ENCODE measurements at places on chromosomes 3 and 15.

DNA sequence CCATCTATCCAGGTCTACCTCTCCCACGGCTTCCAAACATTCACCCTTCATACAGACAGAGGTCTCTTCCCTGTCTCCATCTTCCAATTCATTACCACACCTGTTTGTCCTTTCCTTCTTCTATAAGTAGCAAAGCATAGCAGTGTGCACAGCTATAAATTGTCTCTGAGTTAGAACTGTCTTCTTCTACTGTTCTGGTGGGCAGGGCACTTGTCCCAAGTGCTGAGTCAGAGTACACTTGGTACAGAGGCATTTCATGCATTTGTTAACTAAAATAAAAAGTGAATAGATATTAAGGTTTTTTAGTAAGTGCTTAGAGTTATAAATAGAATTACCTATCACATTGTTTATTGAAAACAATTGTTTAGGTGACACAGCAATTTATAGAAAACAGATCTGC lies 150.1 kb upstream of the CCDC54 start:
- peak; percentile 34 for DNase-seq

DNA sequence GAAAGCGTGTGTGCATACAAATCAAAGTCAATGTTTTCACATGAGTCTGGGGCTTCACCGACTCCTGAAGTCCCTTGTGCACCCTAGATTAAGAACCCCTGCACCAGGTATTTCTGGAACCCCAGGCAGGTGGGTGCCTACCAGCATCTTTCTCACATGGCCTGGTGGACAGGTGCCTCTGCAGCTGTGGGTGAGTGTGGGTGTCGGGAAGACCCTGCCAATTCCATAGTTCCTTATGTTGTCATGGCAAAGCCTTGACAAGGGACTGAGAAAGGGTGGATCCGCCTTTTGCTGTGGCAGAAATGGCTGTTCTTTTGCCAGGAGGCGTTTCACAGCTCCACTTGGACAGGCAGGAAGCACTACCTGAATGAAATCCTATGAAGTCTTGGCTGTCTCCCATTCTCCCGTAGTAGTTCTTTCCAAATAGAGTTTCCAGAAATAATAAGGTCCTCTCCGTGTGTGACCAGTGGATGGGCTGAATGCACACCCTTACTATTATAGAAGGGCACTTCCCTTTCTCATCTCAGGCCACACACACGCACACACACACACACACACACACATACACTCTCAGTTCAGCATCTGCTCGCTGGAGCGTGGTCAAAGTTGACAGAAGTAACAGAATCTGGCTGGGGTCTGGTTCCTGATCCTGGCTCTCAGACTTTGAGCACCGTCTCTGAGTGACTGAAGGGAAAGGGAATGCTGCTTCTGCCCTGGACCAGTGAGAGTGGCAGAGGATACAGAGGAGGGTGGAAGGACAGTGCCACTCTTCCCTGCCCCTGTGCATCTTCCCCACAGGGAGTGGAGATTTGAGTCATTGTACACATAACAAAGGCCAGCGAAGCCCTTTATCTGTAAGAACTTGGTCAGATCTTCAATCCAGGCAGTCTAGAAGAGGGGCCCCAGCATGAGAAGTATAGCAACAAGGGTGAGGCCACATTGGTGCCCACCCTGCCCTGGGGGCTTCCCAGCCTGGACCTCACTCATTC lies 38.7 kb downstream of the PDIA5 start:
- no peak for DNase-seq

DNA sequence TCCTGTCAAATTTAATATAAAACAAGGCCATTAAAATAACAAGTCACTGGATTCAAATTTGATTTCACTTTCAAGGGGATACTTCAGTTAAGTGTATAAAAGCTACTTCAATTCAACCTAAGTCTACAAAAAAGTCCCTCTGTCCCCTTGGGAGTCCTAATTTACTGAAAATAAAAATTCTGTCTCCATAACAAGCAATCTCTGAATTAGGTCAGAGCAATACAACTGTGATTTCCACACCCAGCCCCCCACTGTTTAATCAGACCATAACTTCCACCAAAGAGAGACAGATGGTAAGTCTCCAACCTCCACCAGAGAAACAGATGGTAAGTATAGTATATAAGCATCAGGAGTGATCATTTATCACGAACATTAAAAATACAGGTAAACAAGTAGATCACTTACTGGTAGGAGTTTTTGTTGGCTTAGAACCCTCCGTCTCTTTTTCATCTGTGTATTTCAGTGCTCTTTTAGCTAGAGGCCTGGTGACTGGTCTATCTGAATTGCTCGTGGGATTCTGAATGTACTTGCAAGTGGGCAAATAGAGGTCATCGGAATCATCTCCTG lies 12.1 kb downstream of the SGO1 start:
- DNase-seq = no peak

GRCh38 chr15:84992157-84992944 lies 10.7 kb downstream of the PDE8A start:
- DNase-seq = peak; percentile 97

GRCh38 chr3:128617270-128617556 lies 33.4 kb downstream of the RPN1 start:
- no peak for DNase-seq

GRCh38 chr15:69578787-69579583 lies 126.4 kb downstream of the RPLP1 start:
- DNase-seq = peak; percentile 21

DNA sequence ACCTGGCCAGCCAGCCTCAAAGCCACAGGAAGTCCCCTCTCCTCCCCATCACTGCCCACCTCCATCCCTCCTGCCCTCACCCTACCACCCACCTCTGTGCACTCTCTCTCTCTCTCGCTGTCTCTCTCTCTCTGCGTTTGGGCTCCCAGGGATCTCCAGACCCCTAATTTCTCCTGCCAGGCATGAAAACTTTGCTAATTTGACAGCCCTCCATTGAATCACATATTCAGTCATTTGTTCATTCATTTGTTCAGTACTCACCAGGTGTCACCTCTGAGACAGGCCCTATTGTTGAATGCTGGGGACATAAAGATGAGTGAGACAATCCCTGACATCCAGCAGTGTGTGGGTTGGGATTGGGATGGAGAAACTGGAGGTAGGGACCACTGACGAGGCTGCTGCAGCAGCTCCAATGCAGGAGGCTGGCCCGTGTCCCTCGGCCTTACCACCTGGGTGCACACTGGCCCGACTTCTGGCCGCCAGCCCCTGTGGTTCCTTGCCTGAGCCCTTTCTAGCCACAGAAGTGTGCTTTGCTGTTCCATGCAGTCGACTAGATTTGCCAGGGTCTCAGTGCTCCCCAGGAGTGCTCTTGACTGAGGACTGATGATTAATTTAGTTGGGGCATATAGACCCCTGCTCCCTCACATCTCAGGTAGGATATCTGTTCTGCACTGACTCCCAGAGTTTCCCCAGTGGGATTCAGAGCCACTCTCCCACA lies 38.6 kb upstream of the TSEN2 start:
- DNase-seq = no peak

GRCh38 chr15:41180206-41180789 lies 50.3 kb downstream of the EXD1 start:
- no peak for DNase-seq

GRCh38 chr3:112931736-112932521 lies 43.0 kb downstream of the CD200R1 start:
- DNase-seq = no peak

- no peak for DNase-seq
These were observed 124.3 kb downstream of the TMEM266 start for GRCh38 chr15:76183930-76184649.

GRCh38 chr15:58856086-58856485 lies 77.4 kb downstream of the SLTM start:
- DNase-seq = no peak

- DNase-seq = no peak
These were observed 25.7 kb downstream of the FYCO1 start for GRCh38 chr3:45969953-45970352.

DNA sequence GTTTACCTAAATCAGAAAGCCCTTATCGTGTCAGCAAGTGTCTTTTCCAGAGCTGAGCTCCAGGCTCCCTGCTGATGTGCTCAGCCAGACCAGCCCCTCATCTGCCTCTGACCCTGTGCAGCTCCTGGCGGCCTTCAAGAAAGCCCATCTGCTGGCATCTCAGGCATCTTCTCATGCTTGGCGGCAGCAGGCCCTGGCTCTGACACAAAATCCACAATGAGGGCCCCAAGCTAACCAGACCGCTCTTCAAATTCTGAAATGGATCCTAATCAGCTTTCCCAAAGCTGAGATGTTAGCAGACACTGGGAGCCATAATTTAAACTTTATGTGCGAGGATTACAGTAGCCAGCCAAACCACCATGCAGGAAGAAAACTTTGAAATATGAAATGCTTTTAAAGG lies 50.8 kb upstream of the CTDSPL start:
- no peak for DNase-seq

DNA sequence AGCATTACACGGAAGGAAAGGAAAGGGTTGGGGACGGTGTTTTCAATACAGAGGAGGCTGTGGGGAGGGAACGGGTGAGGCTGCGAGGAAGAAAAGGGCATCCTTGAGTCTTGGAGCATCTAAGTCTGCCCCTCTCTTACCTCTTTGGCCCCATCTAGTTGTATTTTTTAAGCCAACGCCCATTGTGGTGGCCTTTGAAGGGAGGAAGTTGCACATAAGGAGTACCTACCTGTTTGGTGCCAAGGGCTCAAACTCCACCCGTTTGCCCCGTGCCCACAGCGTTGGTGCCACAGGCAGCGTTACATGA lies 146.1 kb upstream of the UMPS start:
- DNase-seq = no peak

GRCh38 chr15:48722764-48723661 lies 77.5 kb upstream of the FBN1 start:
- DNase-seq = peak; percentile 91

DNA sequence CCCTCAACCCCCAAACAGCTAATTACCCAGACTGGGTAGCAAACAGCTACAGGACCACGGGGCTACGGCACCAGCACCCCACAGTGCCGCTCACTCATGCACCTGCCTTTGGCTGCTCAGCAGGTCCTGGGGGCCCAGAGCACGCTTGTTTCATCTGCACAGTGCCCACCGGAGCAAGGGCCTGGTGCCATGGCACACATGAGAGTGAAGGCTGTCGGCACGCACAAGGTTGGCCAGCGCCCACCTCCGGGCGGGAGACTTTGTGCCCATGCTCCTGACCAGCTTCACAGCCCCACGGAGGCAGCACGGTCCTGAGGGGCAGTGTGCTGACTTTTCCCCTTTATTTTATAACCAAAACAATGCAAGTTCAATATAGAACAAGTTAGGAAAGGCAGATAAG lies 135.9 kb upstream of the NSMCE3 start:
- DNase-seq = no peak

DNA sequence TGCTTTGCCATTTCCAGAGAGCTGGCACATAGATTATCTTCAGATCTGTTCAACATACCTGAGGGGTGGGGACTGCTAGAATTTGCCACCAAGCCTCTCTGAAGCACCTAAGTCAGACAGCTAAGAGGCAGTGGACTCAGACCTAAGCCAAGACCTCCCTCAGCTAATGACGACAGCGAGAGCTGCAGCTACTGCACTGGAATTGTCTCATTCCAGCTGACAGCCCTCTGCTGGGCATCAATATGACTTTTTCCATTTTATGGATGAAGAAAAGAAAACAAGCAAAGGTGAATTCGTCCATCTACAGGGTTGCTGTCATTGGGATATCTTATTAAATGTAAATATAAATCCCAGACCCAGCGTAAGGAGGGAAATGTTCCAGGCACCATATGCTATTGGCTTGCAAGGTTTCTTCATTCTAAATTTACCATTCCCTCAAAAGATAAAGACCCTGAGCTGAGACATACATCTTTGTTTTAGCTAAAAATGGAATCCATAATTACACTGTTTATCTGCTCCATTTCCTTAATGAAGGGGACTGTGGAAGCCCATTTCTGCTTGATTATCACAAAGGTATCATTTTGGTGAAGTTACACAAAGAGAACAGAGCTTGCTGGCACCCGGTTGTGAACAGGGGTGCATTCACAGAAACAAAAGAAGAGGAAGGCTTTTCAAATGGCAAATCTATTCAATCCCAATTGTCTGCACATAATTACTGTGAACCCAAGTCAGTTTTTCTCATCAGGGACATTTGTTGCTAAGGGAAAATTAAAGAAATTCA lies 85.5 kb upstream of the LRTM1 start:
- DNase-seq = peak; percentile 3

DNA sequence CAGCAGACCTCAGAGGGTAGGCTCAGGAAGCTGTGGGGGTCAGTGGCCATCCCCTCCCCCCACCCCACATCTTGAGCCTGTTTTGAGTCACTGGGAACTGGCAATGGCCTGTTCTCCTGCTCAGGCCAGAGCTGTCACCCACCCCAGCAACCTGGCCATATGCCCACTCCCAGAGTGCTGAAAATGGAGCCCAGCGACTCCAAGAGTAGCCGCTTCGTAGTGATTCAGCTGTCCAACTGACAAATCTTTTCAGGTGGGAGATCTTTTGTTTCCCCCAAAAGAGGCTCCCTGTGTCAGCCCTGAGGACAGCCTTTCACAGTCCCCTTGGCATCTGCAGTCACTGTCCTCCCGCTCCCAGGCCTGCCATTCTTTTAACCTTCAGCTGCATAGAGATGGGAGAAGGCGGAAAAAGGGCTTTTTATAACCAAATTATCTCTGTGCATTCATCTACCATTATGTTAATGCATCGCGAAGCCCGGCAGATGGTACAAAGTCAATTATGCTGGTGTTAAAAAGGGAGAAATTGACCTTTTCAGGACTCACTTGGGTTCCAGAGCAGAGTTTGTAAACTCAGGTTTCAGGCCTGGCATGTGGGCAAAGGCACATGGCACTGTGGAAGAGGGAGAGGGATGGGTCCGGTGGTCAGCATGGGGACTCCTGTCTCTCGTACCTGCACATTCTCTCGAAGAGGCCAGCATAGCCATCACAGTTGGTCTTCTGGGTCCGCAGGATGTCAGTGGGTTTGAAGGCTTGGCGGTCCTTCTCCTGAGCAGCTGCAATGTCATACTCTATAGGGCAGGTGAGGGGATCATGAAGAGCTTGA lies 32.1 kb downstream of the KY start:
- no peak for DNase-seq

GRCh38 chr15:60318216-60318867 lies 79.4 kb downstream of the ANXA2 start:
- no peak for DNase-seq

GRCh38 chr3:24548278-24548677 lies 53.6 kb upstream of the THRB start:
- DNase-seq = no peak

- DNase-seq = no peak
These were observed 43.9 kb downstream of the DHX30 start for GRCh38 chr3:47846880-47847248.

- no peak for DNase-seq
These were observed 6.8 kb downstream of the SOX14 start for GRCh38 chr3:137770835-137771399.
